ENCODE measurements at places on chromosomes 6 and 20.
A peak's percentile ranks its signal among the peaks of the same experiment; 100 is the strongest.

GRCh38 chr6:151089978-151090377 is 149.8 kb upstream of the AKAP12 start:
- DNase-seq, result no peak

GRCh38 chr6:111791415-111791814 is 81.8 kb downstream of the FYN start:
- no peak for DNase-seq

DNA sequence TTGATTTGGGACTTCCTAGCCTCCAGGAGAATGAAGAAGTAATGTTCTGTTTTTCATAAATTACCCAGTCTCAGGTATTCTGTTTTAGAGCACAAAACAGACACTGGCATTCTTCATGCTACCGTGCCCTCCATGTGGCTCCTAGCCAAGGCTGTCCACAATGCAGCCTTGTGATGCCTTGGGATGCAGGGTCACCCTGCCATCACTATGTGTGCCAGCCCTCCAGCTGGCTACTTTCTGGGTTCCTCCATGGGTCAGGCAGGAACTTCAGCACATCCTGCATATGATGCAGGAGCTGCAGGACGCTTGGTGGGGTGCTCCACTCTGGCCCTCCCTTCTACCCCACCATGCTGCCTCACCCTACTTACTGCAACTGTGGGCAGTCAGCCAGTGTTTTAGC is 38.0 kb upstream of the FAM50B start:
- no peak for DNase-seq

GRCh38 chr6:160004018-160004417 is 35.1 kb downstream of the IGF2R start:
- no peak for DNase-seq

GRCh38 chr20:667351-668034 is 8.1 kb downstream of the SCRT2 start:
- peak; percentile 18 for DNase-seq

DNA sequence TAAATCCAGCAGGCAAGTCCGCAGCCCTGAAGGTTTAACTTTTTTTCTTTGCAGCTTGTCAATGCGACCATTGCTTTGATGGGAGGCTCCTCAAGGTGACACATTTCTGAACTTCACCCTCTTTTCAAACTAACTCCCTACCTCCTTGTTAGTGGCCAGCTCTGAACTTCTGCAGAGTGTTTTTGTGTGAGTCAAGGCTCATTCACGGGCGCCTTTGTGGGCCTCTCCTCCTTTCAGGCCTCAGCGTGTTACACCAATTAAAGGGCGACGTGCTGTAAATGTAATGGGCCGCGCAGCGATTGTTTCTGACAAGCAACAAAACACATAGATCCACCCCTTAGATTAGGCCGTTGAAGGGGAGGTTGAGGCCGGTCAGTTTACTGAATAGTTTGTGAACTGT is 45.5 kb upstream of the NR2E1 start:
- DNase-seq, result no peak

- DNase-seq, result no peak
These were observed 536 bp upstream of the RAET1G start for GRCh38 chr6:149923327-149923986.

DNA sequence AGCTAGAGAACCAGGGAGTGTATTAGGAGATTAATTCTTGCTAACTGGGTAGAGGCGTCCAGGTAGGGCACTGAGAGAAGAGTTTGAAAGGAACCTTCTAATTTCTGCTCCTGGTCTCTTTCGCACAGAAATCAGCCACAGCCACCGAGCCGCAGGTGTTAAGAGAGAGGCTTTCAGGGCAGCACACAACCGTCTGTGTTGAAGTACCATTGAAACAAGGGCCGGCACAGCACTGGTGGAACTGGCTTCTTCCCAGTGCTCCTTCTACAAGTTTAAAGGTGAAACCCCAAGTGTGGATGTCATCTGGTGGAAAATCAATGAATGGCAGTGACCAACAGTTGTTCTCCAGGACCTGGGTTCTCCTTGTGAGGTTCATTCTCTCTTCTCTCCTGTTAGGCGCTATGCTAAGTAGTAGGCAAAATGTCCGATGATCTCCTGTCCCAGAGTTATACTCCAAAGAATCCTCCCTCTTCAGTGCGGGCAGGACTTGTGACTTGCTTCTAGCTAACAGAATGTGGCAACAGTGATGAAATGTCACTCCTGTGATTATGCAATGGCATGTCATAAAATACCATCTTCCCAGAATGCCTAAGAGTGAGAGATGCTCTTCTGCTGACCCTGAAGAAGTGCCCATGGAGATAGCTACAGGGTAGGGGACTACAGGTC is 15.0 kb upstream of the RIN2 start:
- no peak for DNase-seq

DNA sequence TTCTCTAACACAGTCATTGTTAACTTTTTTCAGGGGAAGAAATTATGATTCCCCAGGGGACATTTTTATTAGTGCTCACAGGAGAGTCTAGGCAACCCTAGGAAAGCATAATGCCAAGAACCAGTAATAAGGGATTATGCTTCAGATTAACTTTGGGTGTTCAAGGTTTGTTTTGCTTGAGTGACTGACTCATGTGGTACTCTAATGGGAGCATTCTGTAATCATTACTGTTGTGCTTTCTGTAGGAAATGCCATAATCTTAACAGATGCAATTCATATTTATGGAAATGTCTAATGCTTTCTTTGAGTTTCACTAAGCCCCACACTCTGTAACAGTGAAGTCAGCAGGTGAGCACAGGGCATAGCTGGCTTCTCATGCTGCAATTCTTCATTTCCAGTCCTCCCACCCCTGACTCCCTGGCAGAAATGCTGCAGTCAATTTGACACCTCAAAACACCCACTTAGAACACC is 263.4 kb upstream of the MAN1A1 start:
- no peak for DNase-seq

GRCh38 chr20:24608926-24609667 is 139.7 kb downstream of the SYNDIG1 start:
- no peak for DNase-seq

- no peak for DNase-seq
These were observed 106.5 kb downstream of the DACT2 start for GRCh38 chr6:168213121-168213524.

DNA sequence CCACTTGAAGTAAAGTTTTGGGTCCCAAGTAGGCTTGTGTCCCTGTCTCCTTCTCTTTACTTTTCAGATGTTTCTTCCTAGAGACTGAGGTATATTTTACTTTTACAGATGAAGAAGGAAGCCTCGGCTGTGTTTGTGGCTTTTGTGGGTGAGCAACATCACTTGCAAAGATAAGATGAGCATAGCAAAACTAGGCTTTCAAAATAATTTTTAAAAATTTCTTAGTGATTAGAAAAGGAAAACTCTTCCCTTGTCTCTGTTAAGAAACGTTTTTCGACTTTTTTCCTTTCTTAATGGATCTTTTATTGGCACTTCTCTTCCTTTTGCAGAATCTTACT is 7.6 kb downstream of the PTPN1 start:
- peak; percentile 41 for DNase-seq

DNA sequence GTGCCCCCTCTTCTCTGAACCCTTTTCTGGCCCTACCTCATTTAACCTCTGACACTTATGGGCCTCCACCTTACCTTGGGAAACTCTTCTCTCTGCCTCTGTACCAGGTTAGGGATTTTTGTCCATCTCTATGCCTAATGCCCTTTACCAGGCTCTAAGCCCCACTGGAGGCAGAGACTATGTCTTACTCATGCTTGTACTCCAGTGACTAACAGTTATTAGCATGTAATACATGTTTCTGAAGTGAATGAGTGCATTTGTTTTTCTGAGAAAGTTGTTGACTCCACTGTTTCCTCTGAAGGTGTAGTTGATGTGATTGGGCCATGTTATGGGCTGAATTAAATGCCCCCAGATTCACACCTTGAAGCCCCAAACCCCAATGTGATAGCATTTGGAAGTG is 234.3 kb downstream of the PACRG start:
- no peak for DNase-seq

- no peak for DNase-seq
These were observed 106.3 kb downstream of the GFRAL start for GRCh38 chr6:55433446-55434130.

- no peak for DNase-seq
These were observed 69.0 kb downstream of the ZHX3 start for GRCh38 chr20:41248368-41249024.

GRCh38 chr20:14127514-14128223 is 132.4 kb downstream of the MACROD2 start:
- DNase-seq, result peak; percentile 25

DNA sequence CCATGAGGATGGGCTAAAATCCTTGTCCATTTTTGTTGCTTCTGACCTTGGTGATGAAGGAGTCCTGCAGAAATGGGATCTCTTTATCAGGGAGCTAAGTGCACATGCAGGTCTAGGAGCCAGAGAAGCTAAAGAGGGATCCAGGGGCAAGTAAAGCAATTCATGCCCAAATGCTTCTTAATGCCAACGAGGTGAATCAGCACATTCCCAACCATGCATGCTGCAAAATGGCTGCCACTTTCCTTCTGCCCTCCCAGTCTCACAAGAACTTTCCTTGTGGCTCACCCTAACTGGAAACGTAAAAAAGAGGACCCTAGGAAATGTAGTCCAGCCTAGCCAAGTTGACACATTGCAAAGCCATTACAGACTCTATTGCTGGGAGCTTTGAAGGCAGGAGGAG is 298.4 kb downstream of the MAFB start:
- no peak for DNase-seq

DNA sequence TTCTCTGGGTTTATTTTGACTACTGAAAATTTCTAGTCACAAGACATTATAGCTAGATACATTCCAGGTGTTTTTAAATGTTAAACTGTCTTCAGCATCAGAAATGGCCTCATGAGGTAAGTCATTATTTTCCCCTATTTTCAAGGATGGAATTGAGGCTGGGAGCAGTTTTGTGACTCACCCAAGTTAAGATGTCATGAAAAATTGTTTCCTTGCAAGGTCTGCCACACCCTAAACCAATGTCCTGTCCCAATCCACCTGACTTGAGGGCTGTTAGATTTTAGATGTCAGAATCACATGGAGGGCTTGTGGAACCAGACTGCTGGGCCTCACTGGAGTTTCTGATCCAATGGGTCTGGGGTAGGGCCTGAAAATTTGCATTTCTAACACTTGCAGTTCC is 16.9 kb downstream of the SLC22A3 start:
- no peak for DNase-seq

DNA sequence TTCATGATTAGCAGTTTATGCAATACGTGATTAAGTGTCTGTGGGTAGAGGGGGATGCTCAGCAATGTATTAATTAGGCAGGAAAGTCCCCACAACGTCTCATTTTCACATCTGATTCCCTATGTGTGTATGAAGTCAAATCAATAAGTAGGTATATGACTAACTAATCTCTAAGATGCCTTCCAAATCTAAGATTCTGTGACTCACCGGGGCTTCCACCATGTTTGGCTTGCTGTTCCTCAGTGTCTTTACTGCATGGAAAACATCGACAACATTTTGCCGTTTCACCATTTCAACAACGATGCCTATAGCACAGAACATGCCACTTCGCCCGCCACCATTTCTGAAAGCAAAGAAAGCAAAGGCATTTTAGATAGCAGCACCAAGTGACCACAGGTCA is 72.0 kb upstream of the THEMIS start:
- no peak for DNase-seq

DNA sequence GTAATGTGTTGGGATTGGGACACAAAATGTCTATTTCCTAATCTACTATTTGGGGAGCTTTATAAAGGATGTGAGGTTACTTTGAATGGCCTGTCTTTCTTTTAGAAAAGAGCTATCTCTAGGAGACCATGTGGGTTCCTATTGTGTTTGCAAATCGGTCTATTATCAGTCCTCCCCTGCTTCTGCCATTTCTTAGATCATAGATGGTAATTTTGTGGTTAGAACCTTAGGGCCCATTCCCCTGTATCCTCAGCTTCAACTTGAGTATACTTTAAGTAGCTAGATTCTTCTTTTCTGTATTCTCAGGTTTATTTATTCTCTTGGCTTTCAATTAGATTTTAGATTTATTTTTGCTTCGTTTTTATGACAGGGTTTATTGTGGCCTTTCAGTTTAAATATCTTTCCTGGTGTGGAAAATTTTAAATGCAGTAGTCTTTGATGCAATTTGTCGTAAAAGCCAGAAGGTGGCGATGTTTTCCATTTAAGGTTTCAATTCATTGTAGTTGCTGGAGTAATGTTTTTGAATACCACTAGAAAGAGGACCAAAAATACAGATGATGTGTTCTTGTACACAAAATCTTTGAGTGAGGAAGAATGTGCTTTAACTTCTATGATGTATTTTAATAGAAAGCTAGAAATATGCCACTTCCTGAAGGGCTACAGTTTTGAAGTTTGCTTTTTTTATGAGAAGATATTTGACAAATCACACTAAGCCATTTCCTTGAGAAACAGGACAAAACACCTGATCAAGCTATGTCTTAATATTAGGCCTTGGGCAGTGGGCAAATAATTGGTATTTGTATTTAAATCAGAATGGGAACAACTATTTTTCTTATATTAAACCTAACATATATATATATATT is 20.3 kb downstream of the TBPL1 start:
- DNase-seq, result peak; percentile 63

DNA sequence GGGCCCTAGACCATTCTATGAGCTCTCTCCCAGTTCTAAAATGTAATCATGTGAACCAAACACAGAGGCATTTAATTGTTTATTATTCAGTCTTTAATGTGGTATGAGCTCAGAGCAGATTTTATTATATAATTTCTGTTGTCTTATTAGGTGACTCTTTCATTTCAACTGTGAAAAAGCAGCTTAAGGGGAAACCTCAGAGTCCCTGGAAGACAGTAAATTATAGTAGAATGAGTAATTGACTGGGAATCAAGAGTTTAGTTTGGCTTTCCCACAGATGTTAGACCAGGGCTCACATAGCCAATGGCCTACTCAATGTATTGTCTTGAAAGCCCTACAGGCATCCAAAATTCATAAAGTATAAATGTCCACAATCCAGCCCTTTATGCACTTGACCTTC is 390.4 kb upstream of the SLC35B3 start:
- DNase-seq, result no peak

- DNase-seq, result no peak
These were observed 52.8 kb downstream of the MAP3K5 start for GRCh38 chr6:136739501-136739900.
